NCI-H1092 treated with DMSO at 0.1 percent for 48 hours (cell line): ENCODE measurements at places on chromosomes 1 and 21.
A peak's percentile ranks its signal among the peaks of the same experiment; 100 is the strongest.

DNA sequence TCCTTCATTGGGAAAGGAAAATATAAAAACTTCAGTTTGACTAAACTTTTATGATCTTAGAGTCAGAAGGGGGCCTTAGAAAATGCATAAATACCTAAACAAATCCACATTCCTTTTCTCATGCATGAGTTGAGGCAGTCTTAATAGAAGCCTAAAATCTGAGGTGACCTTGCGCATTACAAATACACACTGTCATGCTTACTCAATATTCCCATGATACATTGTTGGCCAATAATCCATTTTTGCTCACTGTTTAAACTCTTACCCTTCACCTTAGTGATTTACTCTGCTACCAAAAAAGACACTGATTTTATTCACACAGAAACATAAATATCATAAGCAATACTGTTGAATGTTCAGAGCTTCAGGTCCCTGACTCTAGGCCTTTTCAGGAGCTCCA lies 19.1 kb upstream of the TMCO1 start:
- no peak for DNase-seq

GRCh38 chr1:166920561-166921475 lies 44.8 kb upstream of the TADA1 start:
- DNase-seq = no peak

GRCh38 chr1:63679076-63679475 lies 85.9 kb downstream of the PGM1 start:
- no peak for DNase-seq

GRCh38 chr1:8643542-8644536 lies 173.6 kb downstream of the RERE start:
- peak; percentile 77 for DNase-seq
